ENCODE measurements at places on chromosomes 4 and X.
A peak's percentile ranks its signal among the peaks of the same experiment; 100 is the strongest.

DNA sequence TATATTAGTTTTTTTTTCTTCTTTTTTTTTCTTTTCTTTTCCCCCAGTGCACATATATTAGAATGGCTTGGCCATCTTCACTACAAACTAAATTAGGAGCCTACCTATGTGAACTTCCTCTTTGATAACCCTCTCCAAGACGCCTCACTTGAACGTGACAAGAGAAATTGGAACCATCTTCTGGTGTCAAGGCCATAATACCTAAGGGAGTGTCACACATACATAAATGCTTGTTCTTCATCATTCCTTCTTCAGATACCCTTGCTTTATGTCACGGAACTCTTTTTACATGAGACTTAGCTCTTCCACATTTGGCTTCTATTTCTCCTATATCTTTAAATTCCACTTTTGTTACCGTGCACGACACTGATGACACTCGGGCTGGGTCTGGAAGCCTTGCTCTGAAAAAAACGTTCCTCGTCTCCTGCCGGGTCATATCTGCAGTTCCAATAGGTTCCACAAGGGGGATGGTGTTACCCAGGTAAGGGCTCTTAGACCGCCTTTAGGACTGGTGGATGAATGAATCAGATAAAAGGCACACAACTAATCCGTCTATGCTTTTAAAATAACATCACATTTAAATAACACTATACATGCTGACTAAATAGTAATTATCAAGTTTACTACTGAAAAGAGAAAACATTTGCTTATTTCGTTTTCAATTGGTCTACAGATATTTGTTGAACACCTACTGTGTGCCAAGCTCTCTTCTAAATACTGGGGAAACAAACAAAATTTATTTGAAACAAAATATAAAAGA, 19.9 kb downstream of the DGAT2L6 start:
- no peak overlapping the region for H3K4me3 ChIP-seq
- H3K27ac ChIP-seq: peak overlapping the region; percentile 34
- peaks cover 6% of the 10 kb centered on the region for H3K4me1 ChIP-seq
- peak; percentile 42 for DNase-seq
- H3K27me3 ChIP-seq: peaks cover 6% of the 10 kb centered on the region

DNA sequence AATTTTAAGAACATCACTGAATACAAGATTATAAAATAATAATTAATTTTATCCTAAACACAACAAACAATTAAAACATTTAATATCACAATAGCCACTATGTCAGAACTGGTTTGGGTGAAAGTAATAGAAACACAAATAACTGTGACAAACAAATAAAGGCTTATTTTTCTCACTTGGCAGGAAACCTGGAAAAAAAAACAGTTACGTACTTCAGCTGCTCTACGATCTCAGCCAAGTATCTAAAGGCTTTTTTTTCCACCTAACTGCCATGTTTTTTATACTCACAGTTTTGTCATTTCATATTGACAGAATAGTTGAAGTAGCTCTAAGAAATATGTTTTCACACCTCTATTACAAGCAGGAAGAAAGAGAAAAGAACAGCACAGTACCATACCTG, 284.8 kb upstream of the INTU start:
- H3K27ac ChIP-seq: no peak overlapping the region
- H3K27me3 ChIP-seq: no peaks in the 10 kb centered on the region
- no peaks in the 10 kb centered on the region for H3K36me3 ChIP-seq

DNA sequence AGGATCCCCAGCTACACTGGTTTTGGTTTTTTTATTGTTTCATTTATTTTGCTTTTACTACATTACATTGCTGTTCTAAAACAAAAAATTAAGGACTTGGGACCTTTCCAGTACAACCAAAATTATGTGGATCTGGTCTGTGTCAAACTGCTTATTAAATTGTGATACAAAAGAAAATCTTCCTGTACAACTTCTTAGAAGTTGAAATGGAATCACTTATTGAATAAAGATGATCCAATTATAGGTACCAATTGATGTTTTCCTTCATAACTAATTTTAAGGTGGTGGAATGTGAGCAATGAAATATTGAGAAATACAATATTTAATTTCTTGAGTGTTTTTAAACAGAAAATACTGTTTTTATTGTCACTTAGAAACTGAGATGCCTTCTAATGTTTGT, 67.3 kb downstream of the C4orf46 start:
- H3K36me3 ChIP-seq: no peaks in the 10 kb centered on the region
- no peaks in the 10 kb centered on the region for H3K4me1 ChIP-seq
- no peak overlapping the region for H3K27ac ChIP-seq
- no peak for DNase-seq

DNA sequence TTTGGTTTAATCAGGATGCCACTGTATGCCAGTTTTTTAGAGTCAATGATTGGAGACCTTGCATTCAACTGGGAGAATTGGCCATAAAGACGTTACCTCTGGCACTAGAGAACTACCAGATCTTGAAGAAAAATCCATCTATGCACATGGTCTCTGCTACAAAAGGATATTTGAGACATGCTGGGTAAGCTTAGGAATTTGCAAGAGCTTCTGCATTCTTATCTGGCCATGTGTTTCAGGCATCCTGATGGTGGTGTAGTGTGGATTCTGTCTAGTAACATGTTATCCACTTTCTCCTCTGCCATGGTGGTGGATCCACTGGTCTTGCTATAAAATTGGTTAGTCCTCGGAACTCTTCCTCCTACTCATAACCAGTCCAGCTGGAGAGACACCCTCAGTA, 185.3 kb upstream of the WDFY3 start:
- no peak for DNase-seq
- no peaks in the 10 kb centered on the region for H3K4me1 ChIP-seq
- H3K36me3 ChIP-seq: no peaks in the 10 kb centered on the region
- H3K27ac ChIP-seq: no peak overlapping the region
- no peak overlapping the region for H3K4me3 ChIP-seq
- H3K27me3 ChIP-seq: no peaks in the 10 kb centered on the region

GRCh38 chr4:89222170-89222569, 85.4 kb downstream of the GPRIN3 start:
- no peaks in the 10 kb centered on the region for H3K36me3 ChIP-seq
- H3K27me3 ChIP-seq: no peaks in the 10 kb centered on the region
- no peak overlapping the region for H3K4me3 ChIP-seq
- no peak for DNase-seq
- H3K4me1 ChIP-seq: peaks cover 6% of the 10 kb centered on the region
- no peak overlapping the region for H3K27ac ChIP-seq

GRCh38 chrX:43868791-43869190, 13.5 kb downstream of the MAOB start:
- no peak overlapping the region for H3K4me3 ChIP-seq
- H3K27me3 ChIP-seq: peaks cover 16% of the 10 kb centered on the region
- H3K36me3 ChIP-seq: no peaks in the 10 kb centered on the region
- no peaks in the 10 kb centered on the region for H3K4me1 ChIP-seq

- no peaks in the 10 kb centered on the region for H3K36me3 ChIP-seq
- no peak overlapping the region for H3K27ac ChIP-seq
- H3K4me3 ChIP-seq: no peak overlapping the region
- no peaks in the 10 kb centered on the region for H3K27me3 ChIP-seq
- no peak for DNase-seq
Observed at GRCh38 chr4:129978315-129978714, 882.4 kb downstream of the C4orf33 start.

GRCh38 chrX:112761242-112762207, 79.1 kb downstream of the AMOT start:
- DNase-seq: peak; percentile 35
- peaks cover 11% of the 10 kb centered on the region for H3K4me1 ChIP-seq
- peak overlapping the region; percentile 81 for H3K27ac ChIP-seq
- H3K36me3 ChIP-seq: no peaks in the 10 kb centered on the region

DNA sequence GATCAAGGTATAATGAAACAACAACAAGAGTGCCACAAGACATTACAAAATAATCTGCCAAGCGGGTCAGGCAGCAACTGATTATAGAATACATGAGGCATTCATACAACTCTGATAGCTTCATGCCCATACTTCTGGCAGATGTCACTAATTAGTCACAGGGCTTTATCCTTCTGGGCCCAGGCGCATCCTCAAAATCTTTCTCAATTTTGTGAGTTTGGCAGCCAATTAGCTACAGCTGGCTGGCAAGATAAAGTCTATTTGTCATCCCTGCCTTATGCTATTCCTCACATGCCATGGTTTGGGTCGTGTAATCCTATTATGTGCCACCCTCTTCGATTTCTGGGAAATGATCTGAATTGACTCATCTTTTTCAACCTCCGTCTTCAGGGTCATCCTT, 254.3 kb downstream of the PACRGL start:
- no peak overlapping the region for H3K27ac ChIP-seq
- no peak overlapping the region for H3K4me3 ChIP-seq
- DNase-seq: no peak
- no peaks in the 10 kb centered on the region for H3K36me3 ChIP-seq
- H3K4me1 ChIP-seq: no peaks in the 10 kb centered on the region

DNA sequence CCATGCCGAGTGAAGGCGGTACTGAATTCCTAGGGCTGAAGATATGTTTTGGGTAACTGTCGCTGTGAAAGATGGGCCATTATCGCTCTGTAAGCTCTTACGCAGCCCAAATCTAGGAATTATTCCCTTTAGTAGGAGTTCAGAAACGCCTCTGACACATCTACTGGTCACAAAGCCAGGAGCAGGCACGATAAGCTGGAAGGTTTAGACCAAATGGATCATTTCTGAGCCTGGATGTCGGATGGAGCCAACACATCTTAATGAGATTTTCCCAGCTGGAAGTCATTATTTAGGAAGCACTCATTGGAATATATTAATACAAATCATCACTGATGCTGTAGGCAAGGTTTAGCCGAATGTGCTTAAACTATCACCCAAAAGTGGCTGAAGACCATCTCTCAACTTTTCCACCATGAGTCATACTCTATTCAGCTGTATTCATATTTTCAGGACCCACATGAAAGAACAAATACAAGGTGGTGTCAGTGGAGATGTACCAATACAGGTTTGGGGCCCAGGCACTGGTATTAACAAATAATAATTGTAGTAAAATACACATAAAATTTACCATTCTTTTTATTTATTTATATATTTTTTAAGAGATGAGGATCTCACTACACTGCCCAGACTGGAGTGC, 34.2 kb upstream of the ATRX start:
- no peak for DNase-seq
- no peaks in the 10 kb centered on the region for H3K27me3 ChIP-seq
- no peak overlapping the region for H3K27ac ChIP-seq

DNA sequence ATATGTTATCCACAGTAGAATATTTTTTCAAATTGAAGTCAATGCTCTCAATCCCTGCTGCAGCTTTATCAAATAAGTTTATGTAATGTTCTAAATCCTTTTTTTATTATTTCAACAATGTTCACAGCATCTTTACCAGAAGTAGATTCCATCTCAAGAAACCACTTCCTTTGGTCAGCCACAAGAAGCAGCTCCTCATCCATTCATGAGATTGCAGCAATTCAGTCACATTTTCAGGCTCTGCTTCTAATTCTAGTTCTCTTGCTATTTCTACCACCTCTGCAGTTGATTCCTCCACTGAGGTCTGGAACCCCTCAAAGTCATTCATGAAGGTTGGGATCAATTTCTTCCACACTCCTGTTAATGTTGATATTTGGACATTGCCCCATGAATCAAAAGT, 2301.3 kb upstream of the TENM3 start:
- no peak overlapping the region for H3K4me3 ChIP-seq
- no peak for DNase-seq
- no peaks in the 10 kb centered on the region for H3K4me1 ChIP-seq
- no peaks in the 10 kb centered on the region for H3K27me3 ChIP-seq
- H3K27ac ChIP-seq: no peak overlapping the region
- H3K36me3 ChIP-seq: no peaks in the 10 kb centered on the region

DNA sequence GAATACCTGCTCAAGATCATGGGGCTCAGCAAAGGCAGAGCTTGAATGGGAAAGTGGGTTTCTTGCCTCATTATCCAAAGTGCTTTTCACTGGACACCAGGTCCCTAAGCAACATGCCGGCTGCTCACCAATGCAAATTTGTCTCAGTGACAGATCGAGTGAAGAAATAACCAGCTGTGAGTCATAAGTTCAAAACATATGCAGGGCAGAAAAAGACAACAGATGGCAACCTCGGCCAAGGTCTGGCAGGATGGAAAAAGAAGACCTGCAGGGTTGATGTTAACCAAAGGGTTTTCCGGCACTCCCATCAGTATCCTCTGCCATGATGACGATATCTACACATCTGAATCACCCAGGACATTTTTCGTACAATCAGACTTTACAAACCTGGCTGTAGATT, 124.1 kb downstream of the AFAP1 start:
- DNase-seq: no peak
- H3K4me1 ChIP-seq: no peaks in the 10 kb centered on the region
- peaks cover 21% of the 10 kb centered on the region for H3K27me3 ChIP-seq

DNA sequence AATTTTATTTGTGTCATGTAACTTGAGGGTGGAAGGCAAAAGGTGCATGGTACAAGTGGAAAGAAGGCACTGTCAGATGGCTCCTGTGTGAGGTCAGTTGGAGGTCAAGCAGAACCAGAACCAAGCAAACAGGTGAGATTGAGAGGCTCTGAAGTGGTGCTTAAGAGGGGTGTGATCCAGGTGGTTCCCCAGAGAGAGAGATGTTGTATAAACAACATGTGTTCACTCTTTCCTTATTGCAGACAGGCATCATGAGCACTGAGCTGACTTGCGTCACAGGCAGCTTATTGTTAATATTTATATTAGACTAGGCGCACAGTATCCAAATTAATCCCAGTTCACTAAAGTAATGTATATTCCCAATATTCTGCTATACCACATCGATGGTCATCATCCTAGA, 56.8 kb downstream of the CXCL13 start:
- H3K27ac ChIP-seq: no peak overlapping the region
- no peak for DNase-seq
- peaks cover 6% of the 10 kb centered on the region for H3K27me3 ChIP-seq
- no peak overlapping the region for H3K4me3 ChIP-seq
- H3K36me3 ChIP-seq: no peaks in the 10 kb centered on the region
- H3K4me1 ChIP-seq: no peaks in the 10 kb centered on the region

GRCh38 chr4:182325397-182325796, 82.2 kb downstream of the TENM3 start:
- H3K27me3 ChIP-seq: no peaks in the 10 kb centered on the region
- no peak overlapping the region for H3K4me3 ChIP-seq
- DNase-seq: no peak
